ENCODE measurements at places on chromosomes 2 and 18.

DNA sequence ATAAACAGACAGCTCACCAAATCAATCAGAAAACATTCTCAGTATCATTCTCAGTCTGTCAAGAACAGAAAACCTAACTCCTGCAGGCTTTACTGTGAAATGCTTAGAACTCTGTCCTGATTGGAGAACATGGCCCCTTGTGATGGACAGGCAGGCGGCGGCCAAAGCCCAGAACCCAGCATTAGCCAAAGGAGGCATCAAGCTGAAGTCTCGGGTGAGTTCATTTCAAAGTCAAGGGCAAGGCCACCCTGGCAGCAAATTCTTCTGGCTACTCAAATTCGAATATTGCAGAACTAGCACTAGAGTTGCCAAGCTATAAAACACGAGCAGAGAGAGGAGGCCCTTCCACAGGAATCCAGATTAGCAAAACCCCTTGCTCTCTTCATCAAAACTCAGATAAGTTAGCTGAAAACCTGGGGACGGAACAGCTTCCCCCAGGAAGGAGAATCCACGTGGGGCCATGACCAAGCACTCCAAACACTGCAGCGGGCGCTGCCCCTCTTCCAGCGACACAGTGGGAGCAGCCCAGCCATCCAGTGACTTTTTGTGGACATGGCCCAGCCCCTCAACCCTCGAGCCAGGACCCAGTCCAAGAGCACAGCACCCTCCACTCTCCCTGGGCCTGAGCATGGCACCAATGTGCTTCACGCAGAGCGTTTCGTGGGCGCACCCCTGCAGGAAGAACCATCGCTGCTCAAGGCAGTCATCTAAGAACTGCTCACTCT lies 98.6 kb downstream of the HDAC4 start:
- DNase-seq: no peak

GRCh38 chr2:205543937-205544702 lies 138.2 kb upstream of the NRP2 start:
- no peak for DNase-seq

DNA sequence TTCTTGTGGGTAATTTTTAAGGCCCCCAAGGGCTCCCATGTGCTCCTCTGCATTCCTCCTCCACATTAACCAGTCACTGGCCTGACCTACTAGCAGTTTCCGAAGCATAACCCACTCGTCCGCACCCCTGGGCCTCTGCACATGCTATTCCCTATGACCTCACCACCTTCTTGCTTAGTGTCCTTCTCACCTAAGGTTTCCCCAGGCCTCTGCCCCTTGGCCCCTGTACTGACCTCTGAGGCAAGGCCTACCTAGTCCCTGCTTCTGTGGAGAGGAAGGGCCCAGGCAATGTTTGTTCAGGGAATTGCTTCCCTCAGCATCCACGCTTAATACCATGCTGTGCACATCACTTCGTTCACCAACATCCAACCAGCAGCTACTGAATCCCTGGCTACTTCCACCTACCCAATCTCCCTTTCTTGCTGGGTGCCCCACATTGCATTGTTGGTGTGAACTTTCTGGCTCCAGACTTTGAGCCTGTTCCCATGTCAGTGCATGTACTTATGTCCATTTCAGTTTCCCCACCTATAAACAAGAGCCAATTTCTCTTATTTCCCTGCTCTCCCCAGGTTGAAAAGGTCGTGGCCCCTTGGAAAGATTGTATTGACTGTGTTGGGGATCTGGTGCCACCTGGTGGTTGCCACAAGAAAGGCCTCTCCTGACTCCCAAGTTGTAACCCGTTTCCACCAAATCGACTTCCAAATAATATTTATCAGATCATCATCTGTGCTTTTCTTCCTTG lies 19.2 kb upstream of the TMEM177 start:
- DNase-seq: peak; percentile 32

- peak; percentile 74 for DNase-seq
These were observed 289.2 kb downstream of the TNS1 start for GRCh38 chr2:217713395-217714286.

DNA sequence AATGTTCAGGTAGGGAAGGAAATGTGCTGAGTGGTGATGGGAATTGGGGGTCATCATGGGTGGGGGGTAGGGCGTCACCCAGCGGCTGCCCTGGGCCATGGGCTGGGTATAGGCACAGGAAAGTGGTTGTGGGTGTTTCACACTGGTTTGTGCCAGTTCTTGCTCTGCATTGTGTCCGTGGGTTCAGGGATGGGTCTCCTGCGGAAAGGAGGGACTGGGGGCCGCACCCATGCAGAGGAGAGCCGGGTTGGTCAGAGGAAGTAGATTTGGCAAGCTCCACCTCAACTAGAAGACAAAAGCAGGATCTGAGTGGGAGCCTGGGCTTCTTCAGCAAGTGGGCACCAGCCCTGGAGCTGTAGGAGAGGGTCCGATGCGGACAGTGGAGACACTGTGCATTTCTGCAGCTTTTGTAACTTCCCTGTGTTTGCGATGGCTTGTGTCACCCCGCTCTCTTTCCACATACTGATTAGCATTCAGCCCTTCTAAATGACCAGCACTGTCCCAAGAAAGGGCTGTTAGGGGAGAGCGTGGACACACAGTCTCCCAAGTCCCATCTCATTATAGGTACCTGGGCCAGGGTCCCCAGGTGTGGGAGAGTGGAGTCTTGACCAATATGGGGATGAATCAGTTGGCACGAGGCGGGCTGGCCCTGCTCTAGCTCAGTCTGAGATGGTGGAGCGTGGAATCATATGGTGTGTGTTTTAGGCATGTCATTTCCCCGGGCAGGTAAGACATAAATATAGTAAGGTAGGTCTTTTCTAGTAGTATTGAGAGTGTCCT lies 67.2 kb downstream of the LRRFIP1 start:
- no peak for DNase-seq

DNA sequence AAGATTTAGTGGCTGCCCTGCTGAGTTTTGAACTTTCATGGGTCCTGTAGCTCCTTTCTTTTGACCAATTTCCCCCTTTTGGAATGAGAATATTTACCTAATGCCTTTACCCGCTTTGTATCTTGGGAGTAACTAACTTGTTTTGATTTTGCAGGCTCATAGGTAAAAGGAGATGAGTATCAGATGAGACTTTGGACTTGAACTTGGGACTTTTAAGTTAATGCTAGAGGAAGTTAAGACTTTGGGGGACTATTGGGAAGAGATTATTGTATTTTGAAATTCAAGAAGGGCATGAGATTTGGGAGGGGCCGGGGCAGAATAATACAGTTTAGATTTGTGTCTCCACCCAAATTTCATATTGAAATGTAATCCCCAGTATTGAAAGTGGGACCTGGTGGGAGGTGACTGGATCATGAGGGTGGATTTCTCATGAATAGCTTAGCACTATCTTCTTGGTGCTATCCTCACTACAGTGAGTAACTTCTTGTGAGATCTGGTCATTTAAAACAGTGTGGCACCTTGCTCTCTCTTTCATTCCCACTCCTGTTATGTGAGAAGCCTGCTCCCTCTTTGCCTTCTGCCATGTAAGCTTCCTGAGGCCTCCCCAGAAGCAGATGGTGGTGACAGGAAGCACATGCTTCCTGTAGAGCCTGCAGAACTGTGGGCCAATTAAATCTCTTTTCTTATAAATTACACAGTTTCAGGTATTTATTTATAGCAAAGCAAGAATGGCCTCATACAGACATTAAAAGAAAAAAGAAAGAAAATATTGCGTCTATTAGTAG lies 6.1 kb downstream of the ADI1 start:
- DNase-seq: no peak

DNA sequence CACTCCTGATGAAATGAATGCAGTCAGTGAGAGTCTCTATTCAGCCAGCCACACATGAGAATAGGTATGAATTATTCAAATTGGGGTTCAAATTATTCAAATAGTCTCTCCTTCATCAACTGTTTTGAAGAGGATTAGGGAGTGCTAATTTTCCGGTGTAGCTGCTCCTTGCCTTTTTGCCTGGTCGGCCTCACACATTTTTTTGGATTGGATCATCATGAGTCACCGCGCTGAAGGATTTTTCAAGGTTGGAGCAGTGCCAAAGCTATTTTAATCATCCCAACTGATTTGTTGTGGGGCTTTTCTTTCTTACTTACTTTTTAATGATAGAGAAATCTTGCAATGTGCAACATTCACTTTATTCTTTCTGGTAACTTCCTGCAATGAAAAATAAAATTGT lies 2.4 kb upstream of the DTNA start:
- peak; percentile 9 for DNase-seq

DNA sequence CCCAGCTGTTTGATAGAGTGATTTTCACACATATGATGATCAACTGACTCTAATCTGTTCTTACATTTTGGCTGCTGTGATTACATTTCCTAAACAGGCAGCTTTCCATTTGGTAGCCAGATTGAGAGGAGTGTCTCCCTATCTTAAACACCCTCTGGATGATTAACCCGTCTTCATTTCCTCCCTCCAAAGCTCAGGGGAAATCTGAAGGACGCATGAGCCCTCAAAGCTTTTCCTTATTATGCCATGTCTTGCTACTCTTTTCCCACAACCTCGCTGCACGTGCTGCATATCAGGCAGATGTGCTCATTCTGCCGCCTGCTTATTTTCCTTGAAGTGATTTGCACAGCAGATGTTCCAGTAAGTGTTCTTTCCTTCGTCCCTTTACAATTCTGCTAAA lies 837.4 kb downstream of the LRRTM4 start:
- no peak for DNase-seq

DNA sequence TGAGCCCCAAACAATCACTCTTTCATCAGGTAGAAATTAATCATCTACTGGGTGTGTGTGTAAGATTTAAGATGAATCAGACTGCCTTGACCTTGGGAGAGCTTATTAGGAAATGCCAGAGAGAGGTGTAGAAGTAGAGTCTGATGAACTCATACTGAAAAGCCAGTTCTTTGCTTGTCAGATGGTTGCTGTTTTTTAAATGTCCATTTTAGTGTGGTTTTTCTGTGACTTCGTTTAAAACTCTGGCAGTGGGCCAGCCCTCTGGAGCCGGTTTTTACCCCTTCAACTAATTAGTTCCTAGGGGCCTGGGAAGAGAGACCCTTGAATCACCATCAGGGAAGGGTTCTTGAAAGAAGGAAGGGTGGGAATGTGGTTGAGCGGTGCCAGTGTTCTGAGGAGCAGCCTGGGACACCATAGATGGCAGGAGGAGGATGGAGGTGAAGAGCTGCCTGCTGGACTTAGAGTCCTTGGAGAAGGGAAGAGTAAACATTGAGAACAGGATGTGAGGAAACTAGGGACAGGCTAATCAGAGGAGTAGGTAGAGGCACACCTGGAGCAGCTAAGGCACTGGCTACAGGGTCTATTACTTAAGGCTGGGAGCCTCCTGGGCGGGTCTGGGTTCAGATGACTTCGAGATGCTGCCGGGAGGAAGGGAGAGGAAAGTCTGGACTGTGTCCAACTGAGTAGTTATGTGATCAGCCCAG lies 66.1 kb downstream of the LRRFIP1 start:
- no peak for DNase-seq

- DNase-seq: no peak
These were observed 103.6 kb downstream of the DNAH6 start for GRCh38 chr2:84619794-84620371.

- no peak for DNase-seq
These were observed 42.7 kb downstream of the KCNF1 start for GRCh38 chr2:10954416-10954815.

DNA sequence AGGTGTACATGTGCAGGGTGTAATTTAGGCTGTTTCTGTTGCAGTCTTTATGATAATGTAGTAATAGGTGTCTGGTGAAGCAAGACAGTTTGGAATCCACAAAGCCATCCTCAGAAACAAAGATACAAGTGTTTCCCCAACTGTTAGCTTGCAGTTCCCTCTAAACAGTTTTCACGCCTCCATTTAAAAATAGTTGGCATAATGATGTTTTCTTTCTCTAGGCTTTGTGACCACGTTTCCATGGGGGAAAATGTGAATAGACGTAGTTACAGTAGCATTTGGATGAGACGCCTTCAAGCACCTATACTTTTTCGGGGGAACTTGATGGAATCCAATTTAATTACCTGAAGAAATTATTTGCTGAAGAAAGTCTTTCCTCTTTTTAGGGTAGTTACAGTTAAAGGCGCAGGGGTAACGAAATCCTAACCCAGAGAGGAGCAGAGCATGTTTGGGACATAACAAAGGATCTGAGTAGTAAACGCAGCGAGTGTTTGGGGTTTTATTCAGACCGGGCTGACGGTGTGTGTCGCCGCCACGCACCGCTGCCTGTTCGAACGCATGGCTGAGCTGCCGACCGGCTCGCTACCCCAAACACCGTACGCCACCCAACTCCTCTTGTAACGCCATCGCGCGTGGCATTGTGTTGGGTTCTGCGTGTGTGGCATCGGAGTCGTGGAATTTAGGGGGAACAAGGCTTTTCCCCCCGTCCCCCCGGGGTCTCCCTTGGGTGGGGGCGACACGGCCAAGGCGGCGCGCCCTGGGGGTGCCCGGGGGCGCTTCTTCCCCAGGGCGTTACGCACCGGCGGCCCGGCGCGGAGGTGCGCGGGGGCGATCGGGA lies 681 bp upstream of the NRP2 start:
- no peak for DNase-seq

DNA sequence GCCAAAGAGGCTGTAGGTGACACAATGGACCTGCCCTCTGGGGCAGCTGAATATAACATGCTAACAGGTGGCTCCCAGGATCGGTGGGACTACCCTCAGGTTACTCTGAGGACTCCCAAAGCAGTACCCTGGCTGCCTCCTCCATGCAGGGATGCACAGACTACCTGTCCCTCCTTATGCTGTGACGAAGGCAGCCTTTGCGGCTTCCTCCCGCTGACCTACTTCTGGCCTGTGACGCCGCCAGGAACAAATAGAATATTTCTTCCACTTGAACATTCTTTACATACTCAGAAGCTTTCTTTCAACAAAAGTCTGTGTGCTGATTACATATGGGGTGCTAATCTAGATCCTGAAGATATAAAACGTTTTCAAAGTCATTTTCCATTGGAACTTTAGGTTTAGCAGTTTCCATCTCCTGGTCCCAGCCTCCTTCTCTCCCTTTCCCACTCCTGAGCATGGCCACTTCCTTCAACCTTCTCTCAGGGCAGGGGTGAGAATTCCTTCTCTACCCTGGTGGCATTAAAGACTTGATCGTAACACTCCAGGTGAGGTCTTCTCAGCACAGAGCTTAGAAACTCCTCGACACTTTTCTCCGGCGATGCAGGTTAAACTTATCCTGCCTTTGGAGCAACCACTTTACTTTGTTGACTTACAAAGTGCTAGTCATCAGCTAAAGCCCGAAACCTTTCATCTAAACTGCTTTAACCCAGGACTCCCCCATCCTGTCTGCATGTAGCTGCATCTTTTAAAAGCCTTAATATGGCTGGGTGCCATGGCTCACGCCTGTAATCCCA lies 58.9 kb upstream of the STK17B start:
- no peak for DNase-seq

Data from thymus (tissue), 14 donors.